T-cell (primary cell): ENCODE measurements at places on chromosomes 3 and 15.

GRCh38 chr3:9715136-9715535 lies 11.5 kb downstream of the CPNE9 start:
- no peak for DNase-seq

DNA sequence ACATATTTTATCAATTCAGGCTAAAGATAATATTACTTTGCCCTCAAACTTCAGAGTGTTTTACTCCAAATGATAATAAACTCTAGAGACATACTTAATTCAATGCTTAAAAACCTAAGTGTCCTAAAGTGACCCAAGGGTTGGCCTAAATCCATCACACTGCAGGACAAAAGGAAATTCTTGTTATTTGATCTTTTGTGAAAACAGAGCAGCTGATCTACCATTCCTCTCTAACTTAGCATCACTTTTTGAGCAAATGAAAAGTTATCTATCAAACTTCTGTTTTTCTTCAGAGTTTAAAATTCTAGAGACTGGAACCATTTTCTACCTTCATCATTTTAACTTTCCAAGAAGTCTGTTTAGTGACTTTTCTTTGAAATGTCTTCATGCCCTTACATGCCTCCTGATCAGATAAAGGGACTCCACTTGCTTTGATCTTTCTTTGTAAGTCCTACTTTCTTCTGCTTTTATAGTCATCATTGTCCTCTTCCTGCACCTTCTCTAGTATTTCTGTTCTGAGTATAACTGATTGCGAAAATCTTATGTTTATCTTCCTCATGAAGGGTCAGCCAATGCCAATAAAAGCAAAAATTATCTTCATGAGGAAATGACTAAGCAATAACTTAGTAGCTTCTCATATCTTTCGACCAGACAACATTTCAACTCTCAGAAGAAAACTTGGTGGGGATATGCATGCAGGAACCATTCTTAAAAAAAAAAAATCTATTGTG lies 378.7 kb upstream of the TGFBR2 start:
- DNase-seq = no peak

DNA sequence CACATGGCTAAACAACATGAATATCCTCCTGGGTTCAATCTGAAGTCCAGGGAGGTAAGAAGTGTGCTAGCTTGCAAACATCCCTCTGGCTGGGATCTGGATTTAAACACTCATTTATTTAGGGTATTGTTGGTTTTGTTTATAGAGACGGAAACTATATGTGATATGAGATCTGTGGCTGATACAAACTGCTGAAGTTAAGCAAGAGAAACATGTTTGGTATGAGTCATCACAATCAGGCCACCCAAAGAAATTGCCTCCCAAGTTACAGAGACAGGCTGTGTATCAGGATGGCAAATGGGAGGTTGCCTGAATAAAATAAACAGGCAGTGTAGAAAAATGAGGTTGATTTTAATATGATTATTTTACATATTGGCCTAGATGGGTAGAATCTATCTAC lies 562.1 kb downstream of the IGSF11 start:
- DNase-seq = no peak

- DNase-seq = no peak
Measured at GRCh38 chr15:65094294-65094995, 17.9 kb downstream of the KBTBD13 start.

DNA sequence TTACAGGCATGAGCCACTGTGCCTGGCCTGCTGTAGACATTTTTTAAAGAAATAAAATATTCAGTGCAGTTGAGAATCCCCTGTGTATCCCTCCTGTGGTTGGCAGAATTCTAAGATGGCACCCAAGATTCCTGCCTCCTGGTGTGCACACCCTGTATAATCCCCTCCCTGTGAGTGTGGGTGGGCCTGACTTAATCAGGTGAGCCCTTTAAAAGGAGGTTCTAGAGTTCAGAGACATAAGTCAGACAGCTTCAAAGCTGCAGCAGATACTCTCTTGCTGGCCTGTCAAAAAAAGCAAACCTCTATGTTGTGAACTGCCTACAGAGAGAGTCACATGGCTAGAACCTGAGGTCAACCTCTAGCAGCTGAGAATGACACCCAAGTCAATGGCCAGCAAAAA lies 7.0 kb upstream of the VIPR1 start:
- no peak for DNase-seq

DNA sequence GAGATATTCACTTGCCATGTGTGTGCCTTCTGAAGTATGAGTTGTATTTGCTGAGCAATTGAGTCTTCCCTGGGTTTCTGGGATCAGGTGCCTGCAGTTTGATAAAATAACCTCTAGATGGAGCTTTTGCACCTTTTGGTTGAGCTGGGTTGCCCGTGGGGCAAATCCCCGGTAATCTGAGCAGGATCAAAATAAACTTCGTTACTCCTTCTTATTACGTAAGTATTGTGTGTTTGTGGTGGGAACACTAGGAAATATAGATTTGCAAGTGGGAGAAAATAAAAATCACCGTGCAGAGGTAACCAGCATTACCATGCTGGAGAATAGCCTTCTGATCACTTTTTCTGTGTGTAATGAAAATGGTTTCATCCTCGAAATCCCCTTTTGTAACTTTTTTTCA lies 277.4 kb upstream of the NR2E3 start:
- DNase-seq = no peak

DNA sequence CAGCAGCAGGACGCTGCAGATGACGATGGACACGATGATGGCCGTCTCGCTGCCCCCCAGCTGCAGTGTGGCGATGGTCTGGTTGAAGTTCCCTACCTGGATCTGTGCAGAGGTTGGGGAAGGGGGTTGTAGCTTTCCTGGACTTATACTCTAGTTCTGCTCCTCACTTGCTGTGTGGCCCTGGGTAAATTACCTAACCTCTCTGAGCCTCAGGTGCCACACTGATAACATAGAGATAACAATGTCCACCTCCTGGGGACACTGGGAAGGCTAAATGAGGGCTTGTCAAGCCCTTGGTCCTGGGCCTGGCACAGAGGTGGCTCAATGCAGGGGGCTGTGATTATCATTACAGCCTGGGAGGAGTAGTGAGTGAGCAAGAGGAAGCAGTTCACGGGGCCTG lies 26.9 kb downstream of the H1-8 start:
- no peak for DNase-seq

DNA sequence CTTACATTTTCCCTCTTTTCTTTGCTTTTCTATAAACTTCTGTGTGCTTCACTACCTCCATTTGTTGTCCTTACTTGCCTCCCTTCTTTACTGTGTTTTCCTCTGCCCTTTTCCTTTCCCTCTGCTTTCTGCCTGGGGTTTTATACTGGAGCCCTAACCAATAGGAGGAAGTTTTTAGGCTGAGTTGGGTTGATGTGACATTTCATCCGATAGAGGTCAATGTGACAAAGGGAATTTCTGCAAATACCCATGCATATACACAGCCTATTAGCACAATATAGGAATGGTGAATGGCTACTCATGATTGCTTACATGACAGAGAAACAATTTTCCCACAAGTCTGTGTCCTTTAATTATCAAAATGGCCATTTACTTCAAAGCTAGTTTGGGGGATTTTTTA lies 153.0 kb upstream of the ARPP21 start:
- no peak for DNase-seq

DNA sequence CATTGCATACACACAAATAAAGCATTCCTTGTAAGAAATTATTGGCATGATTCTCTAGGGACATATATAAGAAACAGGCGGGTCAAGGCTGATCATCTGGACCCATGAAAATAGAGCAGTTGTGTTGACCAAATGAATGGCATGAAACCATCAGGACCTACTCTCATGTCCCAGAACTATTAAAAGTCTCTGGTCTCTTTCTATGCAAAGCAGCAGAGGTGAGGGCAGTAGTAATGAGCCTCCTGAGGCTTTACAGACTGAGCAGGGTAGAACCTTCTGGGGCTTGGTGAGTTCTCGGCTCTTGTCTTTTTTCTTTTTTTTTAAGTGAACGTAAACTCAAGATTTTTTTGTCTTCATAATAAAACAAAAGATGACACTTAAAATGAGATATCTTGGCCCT lies 9.3 kb downstream of the GLDN start:
- no peak for DNase-seq

DNA sequence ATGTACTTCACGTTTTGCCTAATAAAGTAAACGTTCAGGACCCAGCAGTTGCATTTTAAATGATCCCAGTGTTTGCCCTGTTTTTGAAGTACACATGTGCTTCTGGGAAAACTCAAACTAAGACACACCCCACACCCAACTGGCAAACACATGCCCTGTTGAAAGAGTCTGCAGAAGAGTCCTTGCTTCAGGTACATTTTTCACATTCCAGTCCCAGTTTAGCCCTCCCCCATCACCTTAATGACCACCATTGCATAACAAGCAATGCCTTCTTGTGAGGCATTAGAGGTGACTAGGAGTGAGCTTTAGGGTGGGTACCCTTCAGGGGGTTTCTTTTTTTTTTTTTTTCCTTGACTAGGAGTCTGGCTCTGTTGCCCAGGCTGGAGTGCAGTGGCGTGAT lies 322.3 kb downstream of the CNTN4 start:
- DNase-seq = no peak

- DNase-seq = peak; percentile 46
Measured at GRCh38 chr15:25508369-25509002, 69.7 kb upstream of the UBE3A start.

DNA sequence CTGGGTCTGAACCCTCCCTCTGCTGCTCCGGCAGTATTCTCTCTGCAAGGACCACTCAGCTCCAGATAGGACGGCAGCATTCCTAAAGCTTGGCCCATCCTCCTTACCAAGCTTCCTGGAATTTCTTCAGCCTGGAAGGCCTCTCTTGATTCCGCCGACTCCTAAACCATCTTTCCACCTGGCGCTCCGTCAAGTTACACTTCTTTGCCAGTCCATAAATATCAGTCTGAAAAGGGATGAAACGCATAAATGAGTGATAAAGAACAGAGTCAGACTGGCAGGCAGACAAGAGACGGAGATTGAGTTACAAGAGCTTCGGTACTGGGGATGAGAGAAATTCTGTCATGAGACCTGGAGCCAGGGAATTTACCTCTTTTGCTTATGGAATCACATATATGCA lies 44.3 kb downstream of the CERS3 start:
- no peak for DNase-seq

GRCh38 chr3:137972396-137972795 lies 37.6 kb upstream of the CLDN18 start:
- DNase-seq = no peak

GRCh38 chr3:63876260-63876659 lies 12.6 kb downstream of the ATXN7 start:
- DNase-seq = no peak

- DNase-seq = no peak
Measured at GRCh38 chr3:124888482-124889441, 1.6 kb upstream of the ITGB5 start.

DNA sequence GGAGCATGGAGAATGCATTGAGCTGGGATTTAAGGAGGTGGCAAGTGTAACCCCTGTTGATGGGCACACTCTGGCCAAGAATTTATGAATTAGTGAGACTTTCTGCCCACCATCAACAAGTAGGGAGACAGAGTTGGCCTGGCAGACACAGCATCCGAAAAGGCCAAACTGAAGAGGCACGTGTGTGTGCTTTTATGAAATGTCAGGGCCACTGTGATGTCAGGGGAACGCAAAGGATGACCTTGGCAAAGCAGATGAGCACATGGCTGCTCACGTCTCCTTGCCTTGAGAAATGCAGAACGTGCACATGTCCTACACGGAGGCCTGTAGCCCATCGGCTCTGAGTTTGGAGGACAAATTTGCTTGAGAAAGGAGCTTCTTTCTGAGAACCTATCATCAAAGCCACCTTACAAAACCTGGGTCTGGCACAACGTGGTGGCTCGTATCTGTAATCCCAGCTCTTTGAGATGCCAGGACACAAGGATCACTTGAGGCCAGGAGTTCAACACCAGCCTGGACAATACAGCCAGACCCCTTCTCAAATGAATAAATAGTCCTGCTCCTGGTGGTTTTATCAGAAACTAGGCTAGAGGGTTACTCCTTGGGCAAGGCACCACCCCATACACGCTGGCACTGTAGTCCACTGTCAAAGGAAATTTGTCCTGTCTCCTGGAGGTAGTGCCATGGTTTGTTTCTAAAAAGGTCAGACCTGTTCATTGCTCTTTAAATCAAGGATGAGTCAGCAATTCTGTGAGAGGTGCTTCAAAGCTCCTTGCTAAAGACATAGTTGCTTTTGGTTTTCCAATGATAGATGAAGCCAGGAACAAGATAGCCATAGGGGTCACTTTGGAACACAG lies 941 bp upstream of the SH3BP5 start:
- no peak for DNase-seq

DNA sequence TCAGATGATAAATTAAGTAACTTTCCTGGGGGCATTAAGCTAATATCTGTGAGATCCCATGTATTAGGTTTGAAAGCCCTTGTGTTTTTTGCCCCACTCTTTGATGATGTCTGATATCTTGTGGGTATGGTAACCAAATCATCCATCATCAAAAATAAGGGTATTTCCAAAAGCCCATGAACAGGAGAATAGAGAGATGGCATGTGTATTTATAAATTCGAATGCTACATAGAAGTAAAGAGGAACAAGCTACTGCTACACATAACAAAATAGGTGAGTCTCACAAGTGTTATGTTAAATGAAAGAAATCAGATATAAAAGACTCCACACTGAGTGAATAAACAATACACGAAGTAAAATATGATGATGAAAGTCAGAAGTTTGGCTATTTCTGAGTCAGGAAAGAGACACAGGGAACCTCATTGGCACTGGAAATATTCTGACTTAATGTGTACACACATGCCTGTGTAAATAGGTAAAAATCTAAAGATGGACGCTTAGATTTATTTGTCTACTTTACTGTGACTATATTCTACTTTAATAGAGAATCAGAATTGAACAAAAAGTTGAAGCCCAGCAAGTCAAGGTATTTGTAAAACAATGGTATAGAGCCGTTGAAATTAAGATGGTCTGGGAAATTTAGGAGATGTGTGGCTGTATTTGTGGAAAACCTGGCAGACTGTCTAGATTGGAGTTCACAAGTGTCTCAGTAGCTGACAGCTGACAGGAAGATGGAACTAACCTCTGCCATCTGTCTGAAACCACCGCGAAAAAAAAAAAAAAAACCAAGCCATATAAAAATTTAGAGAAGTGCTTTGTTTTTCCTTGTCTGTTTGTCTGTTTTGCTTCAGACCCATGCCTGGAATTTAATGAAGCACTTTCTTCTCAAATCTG lies 111.0 kb upstream of the TGFBR2 start:
- DNase-seq = no peak

DNA sequence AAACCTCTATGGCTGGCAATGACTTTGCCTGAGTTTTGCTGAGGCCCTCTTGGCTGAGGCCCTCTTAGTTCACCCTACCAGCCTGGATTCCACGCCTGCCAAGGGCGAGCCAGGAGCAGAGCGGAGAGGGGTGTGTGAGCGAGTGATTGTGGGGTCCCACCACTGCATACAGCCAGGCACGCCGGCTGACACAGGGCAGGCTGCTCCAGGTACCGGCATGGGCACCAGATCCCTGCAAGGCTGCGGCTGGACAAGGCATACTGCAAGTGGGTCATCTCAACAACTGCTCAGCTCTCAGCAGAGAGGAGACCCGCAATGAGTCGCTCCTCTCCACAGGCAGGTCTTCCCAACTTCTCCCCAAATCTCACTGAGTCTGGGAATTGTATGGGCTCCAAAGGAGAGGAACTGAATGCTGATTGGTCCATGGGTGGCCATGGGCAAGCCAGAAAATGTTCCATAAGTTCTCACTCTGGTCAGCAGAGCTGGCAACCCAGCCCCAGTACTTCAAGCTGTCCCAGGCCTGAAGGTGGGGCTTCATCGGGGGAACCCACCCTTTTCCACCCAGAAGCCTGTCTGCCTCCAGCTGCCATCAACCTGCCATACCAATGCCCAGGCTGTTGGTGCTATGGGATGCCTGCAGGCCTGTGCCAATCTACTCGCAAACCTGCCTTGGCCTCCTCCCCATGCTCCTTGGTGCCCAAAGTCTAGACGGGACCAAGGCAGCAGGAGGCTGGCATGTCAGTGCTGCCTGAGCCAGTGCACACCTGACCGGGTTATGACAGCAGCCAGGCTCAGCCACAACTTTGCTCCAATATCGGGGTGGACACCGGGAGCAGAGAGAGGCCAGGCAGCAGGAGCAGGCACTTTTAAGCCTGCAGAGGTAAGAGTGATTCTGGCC lies 1273.6 kb upstream of the GBE1 start:
- DNase-seq = no peak
